ENCODE measurements at places on chromosomes 12 and 14.

- DNase-seq: no peak
Observed at GRCh38 chr12:44053549-44054127, 217.8 kb downstream of the TMEM117 start.

- no peak for DNase-seq
Observed at GRCh38 chr14:98227727-98228111, 1044.3 kb downstream of the BCL11B start.

- no peak for DNase-seq
Observed at GRCh38 chr12:68883151-68883550, 49.8 kb downstream of the CPM start.

DNA sequence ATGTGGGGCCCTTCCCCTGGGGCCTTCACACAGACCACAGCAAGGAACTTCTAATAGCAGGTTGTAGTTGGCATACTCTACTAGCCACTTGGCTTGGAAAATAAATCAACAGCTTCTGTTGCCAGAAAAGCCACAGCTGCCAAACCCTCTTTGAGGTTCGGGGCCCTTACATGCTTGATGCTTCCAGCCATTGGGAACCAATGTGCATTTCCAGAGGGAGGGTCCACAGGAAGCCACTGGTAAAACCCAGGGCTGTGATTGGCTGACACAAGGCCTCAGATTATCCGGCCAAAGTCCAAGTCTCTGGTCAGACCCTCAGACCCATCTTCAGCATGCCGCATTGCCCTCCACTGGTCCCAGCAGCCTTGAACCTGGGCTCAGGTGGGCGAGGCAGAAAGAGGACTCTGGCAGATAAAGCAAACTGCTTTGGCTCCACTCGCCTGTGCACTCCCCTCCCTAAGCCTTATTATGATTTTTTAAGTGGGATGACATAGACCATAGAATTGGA lies 214.4 kb downstream of the BCL11B start:
- no peak for DNase-seq

GRCh38 chr12:125148316-125148715 lies 83.1 kb downstream of the AACS start:
- no peak for DNase-seq

DNA sequence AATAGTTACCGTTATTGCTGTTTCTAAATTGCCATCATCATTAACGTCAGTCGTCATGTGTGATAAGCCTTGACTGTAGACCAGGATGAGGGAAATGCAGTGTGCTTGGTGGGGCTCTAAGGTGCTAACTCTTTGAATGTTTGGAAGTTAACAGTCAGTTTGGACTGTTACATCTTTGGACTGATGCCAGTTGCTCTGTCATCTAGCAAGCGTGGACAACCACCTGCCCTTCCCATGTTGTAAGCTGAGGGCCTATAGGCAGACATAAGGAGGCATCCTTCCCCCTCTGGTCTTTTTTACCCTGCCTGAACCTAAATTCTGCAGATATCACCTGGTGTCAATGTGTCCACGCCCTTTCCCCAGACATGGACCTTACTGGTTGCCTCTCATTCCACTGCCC lies 94.4 kb downstream of the PPP2R5C start:
- DNase-seq: no peak

DNA sequence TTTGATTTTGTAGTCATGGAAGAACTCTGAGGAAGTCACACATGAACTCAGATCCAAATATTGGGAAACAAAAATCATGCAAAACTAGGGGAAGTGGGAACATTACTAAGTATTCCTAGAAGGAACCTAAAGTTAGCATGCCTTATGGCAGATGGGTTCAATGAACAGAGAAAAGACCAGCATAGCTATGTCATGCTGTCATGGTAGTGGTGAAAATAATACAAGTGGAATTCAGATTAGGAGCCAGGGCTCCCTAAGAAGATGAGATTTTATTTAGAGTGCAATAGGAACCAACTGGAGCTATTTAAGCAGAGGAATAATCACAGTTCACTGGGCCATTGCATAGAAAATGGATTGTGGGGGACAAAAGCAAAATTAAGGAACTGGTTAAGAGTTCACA lies 134.0 kb downstream of the DIO2 start:
- DNase-seq: no peak

GRCh38 chr14:62029569-62029924 lies 267.3 kb downstream of the SNAPC1 start:
- no peak for DNase-seq

GRCh38 chr12:7450667-7451066 lies 6.7 kb upstream of the CD163L1 start:
- DNase-seq: no peak

DNA sequence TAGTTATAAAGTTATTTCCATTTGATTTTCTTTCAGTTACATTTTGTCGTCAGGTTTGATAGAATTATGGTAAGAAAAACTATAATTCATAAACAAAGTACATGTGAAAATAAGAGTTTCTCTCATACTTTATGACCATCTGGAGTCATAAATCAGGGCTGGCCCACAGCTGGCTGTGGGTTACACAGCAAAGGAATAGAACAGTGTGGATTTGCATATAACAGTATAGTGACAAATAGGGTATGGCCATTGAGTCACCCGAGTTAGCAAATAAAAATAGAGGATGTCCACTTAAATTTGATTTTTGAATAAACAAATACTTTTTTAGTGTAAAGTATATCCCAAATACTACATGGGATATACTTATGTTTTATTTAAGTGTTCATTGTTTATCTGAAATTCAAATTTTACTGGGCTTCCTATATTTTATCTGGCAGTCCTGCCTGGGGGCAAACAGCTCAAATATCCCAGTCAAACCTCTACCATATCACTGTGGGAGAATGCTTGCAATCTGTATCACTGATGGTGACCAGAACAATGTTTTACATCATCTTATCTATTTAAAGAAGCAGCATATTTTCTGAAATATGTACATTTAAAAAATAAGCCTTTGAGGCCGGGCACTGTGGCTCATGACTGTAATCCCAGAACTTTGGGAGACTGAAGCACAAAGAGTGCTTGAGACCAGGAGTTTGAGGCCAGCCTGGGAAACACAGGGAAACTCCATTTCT lies 65.5 kb downstream of the KSR2 start:
- DNase-seq: no peak

- DNase-seq: no peak
Observed at GRCh38 chr12:30823156-30823699, 68.5 kb upstream of the CAPRIN2 start.

DNA sequence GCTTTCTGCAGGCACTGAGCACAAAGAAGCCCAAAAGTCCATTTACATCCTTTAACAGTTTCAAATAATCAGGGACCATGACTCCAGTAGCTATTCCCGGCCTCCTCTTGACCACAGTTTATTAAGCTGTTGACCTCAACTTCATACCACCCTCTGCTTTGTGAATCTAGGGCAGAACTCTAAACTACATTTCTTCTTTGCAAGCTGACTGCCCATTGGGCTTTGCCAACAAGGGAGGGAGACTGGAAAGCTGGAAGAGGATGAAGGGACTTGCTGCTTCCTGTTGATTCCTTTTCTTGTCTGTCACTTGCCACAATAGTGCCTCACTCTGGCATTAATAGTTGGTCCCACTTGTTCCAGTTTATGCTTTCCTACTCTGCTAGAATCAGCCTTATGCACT lies 2.7 kb downstream of the CGRRF1 start:
- DNase-seq: no peak

GRCh38 chr12:92605621-92606170 lies 97.1 kb upstream of the PLEKHG7 start:
- DNase-seq: no peak

GRCh38 chr12:109944561-109945359 lies 44.7 kb downstream of the TCHP start:
- DNase-seq: no peak

DNA sequence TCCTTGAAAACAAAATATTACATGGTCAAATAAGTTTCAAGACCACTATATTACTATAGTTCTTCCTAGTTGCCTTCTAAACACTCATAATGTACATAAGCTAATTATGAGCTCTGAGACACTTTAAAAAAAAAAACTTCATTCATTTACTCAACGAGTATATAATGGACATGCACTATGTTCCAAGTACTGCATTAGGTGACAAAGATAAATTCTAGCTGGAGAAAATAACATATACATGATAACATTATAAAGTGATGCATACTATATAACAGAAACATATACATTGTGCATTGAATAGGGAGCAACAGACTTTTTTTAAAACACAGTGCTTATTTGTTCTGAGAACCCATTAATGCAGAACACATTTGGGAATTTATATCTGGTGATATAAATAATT lies 202.3 kb downstream of the NELL2 start:
- no peak for DNase-seq

- DNase-seq: no peak
Observed at GRCh38 chr12:108930155-108930554, 50.3 kb downstream of the DAO start.

DNA sequence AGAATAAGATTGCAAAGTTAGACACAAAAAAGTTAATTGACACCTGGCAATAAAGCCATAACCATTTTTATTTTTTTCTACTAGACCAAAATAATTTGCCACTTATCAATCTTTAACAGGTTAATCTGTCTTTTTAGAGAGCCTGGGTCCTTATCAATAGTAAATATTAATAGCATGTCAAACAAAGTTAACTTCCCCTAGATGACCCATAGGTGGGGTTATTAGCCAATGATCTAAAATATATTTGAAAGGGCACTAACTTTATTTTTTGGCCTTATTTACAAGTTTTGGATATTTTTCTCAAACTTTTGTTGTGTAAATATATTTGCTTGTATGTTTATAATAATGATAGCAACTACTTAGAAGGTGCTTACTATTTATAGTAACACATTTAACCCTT lies 3.9 kb downstream of the ANKRD33 start:
- no peak for DNase-seq

DNA sequence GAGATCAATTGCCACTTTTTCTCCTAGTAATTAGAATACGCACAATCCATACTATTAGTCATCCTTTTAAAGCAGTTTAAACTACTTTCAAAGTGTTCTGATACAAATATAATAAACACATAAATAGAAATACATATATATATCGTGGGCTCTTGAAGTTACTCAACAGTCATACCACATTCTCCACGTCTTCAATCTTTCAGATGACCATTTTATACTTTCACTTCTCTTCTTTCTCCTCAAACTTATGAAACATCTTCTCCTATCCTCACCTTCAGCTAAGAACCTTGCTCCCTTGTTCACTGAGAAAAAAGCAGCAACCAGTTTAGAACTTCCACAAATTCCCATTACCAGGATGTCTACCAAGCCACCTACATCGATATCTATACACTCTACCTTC lies 19.2 kb downstream of the CEP290 start:
- no peak for DNase-seq

DNA sequence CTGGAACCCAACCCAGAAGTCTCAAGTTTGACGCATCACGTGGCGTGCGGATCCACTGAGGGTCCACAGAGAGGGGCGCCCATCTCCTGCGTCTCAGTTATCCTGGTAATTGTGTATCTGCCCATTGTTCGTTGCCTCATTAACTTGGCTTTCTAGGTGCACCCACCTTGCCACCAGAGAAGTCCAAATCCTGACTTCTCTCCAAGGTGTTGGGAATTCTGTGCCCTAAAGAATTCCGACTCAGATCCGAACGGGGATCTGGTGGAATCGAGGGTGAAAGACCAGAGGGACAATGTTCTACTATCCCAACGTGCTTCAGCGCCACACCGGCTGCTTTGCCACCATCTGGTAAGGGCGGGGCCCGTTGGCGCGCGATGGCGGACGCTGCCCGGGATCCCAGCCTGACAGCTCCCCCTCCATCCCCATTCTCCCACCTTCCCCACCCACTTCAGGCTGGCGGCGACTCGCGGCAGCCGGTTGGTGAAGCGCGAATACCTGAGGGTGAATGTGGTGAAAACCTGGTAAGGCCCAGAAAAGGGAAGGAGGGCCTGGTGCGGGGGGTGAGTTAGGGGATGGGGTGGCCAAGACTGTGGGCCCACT lies 481 bp downstream of the REC8 start:
- DNase-seq: no peak

DNA sequence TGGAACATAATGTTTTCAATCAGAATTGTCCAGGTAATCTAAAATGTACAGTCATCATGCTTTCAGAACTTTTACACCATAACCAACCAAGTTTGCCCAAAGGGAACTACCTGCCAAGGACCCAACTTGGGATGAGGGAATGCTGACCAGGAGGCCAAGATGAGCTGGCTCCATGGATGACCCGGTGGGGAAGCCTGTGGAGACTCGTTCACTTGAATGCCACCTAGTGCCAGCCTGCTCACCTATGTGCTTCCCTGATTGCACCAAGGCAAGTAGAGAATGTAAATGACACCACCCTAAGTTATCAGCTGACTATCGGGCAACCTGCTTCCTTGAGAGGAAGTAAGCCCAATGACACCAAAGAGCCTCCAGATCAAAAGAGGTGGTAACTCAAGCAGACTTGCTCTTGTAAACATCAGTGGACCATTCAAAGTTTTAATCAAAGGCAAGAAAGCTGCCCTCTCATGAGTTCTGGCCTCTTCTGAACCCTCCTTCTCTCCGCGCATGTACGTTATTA lies 137.3 kb downstream of the TTC7B start:
- no peak for DNase-seq

Data from SK-N-MC (cell line).